ENCODE measurements at places on chromosomes 7 and 10.

- no peak for DNase-seq
Measured at GRCh38 chr7:67823345-67823744, 826.7 kb downstream of the TYW1 start.

- DNase-seq: no peak
Measured at GRCh38 chr10:94496010-94496409, 49.6 kb upstream of the HELLS start.

DNA sequence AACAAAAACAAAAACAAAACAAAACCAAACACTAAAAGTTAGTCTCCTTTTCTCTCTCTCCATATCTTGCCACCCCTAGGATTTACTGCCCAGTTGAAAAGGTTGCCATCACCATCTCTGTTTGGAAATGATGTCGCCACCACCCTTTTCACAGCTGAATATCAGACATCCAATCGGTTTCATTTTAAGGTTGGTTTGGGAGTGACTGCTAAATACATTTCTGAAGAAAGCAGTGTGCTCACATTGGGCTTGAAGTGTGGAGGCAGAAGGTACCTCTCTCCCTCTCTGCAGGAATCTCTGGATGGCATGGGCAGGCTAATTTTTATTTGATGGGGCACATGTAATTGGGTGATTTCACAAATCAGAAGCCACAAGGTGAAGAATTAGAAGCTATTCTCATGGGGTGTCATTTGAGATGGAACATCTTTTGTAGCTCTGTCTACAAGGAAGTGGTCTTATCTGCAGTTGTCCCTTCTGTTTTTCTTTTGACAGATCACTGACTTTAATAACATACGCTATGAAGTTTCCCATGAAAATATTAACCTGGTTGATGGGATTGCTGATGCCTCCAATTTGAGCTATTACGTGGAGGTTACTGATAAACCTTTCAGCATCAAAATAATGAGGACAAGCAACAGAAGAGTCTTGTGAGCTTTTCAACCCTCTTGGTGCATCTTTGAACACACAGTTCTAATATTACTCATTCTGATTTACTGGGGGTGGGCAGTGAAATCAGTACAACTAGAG lies 20.1 kb downstream of the MGAM2 start:
- DNase-seq: no peak

- DNase-seq: no peak
Measured at GRCh38 chr7:55493408-55493807, 78.9 kb downstream of the VOPP1 start.

- no peak for DNase-seq
Measured at GRCh38 chr7:118478931-118479330, 254.4 kb downstream of the ANKRD7 start.

GRCh38 chr10:74335501-74335900 lies 184.5 kb downstream of the ADK start:
- no peak for DNase-seq

DNA sequence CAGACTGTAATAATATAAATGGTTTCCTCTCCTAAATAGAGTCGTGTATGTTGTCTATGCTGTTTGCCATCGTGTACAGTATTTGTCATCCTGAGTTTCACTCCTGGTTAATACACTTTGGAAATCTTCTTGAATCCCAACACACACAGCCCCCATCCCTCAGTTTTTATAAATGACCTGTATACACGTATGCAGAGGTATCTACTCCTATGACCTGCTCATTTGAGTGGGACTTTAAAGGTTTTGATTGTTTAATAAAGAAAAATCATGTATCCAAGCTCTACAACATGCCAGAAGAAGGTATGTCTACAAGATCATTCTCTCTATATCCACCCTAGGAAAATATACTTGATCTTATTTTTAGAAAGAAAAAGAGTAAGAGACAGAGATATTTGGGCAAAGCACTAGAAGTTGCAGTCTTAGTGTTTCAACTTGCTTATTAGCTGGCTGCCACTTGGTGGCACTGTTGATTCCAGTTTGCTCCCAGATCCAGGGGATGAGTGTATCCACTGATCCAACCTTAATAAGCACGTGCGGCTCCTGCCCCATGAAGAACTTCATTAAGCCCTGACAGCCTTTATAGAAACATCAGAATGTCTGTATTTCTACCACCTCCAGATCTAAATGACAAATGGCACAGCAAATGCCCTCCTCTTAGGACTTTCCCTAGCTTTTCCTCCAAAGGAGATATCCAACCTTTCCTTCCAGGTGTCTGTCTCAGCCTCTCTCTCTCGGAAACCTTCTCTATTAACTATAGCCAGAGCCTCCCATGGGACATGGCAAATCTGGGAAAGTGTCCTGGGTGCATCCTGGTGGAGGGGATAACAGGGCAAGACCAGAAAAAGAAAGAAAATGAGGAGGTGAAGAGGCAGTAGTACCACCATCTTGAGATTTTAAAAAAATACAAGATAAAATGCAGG lies 181.6 kb upstream of the NEBL start:
- DNase-seq: peak; percentile 51

DNA sequence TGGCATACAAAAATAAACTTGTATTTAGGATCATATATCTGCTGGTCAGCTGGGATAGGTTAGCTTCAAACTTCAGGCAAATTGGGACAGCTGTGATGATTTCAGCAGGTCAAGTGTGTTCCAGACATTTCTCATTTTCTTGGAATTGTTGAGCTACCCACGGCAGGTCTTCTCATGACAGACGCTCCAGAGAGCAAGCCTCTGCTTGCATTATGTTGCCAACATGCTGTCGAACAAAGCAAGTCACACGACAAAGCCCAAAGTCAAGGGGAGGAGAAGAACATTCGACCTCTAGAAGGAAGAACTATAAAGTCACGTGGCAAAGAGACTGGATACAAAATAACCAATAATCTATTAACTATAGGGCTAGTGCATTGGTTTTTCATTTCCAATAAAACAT lies 103.5 kb downstream of the RAB18 start:
- DNase-seq: no peak

DNA sequence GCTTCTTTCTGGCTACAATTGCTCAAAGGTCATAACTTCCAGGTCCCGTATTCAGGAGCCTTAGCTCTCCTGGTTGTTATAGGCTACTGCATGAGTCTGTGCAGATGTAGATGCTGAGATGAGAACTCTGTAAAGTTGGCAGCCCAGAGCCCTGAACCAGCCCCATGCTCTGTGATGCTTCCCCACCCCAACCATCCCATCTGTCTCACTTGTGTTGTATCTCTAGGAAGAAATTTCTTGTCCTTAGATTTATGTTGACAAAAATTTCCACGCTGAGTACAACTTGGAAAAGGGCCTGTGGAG lies 61.2 kb upstream of the EEPD1 start:
- DNase-seq: no peak

- no peak for DNase-seq
Measured at GRCh38 chr7:84237533-84238173, 43.1 kb upstream of the SEMA3A start.

DNA sequence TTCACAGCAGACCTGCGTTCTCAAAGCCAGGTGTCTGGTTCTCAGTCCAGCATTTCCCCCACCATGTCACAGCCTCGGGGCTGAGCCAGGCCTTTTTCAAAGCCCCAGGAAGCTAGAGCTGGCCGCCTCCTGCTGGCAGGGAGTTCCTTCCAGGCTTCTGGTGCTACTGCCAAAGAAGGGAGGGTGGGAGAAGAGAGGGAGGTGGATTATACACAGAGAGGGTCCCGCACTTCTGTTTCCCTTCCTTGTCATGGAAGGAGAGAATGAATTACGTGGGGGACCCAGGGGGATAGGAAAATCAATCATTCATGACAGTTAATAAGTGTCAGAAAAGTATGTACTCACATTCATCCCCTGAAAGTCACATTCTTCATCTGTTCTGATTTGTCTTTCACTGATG lies 600 bp upstream of the LGI1 start:
- no peak for DNase-seq

DNA sequence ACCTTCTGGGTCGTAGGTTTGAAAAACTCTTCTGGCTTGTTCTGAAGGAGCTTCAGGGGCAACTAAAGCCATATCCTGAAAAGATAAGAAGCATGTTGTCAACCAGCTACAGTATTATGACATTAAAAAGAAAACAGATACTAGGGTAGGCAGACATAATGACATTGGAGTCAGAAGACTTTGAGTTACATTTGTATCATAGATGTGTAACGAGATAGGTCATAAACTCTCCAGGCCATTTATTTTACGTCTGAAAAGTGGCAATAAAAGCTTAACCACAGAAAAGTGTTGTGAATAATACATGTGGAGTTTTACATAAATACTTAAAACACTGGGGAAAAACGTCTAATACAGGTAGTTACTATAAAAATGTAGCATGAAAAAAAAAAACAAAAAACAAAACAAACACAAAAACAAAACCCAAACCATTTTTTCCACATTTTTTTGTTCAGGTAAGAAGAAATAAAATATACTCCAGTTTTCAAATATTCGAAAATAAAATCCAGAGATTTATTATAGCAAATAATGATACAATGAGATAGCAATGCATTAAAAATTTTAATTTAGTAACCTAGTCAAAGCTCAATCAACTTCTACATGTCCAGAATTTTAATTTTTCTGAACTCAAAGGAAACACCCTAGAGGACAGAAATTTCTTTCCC lies 64.1 kb downstream of the MINDY3 start:
- DNase-seq: no peak

DNA sequence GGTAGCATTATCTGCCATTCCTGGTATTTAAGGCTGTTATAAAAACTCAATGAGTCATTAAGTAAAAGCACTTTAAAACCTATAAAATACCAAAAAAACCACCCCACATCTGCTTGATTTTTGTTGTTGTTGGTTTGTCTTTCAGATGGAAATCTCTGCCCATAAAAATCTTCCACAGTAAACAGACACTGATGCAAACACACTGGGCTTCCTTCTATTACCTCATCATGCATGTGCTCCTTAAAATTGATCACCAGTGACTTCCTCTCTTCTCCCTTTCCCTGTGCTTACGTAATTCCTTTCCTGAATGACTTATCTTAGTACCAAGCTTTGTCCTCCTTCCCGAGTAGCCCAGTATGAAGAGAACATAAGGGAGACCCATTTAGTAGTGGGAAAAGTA lies 167.2 kb downstream of the EVX1 start:
- DNase-seq: no peak

DNA sequence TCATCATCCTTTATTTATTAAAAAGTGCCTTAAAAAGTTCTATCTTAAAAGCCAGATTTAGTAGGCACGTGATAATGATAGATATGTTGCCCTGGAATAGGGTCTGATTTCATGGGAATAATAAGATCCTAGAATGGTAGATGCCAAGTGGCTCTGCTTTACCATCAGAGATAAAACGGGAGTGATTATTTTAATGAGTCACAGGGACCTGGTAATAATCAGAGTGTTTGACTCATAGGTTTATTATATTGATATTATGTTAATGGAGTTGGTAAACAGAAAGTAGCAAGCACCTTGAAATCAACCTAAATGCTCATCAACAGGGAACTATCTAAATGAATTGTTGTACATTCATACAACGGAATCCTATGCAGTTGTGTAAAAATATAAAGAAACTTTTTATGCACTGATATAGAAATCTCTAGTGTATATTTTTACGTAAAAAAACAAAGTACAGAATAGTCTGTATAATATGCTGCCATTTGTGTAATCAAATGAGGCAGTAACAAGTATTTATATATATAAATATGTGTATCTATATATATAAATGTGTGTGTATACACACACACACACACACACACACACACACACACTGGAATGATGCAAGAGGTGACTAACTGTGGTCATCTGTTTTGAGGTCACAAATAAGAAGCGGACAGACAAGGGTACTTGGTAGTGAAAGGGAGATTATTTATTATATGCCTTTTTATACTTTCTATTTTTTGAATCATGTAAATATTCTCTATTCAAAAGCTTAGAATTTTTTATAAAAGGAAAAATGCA lies 78.6 kb upstream of the DYNC1I1 start:
- DNase-seq: no peak

GRCh38 chr7:1297017-1297960 lies 64.6 kb downstream of the UNCX start:
- DNase-seq: no peak

DNA sequence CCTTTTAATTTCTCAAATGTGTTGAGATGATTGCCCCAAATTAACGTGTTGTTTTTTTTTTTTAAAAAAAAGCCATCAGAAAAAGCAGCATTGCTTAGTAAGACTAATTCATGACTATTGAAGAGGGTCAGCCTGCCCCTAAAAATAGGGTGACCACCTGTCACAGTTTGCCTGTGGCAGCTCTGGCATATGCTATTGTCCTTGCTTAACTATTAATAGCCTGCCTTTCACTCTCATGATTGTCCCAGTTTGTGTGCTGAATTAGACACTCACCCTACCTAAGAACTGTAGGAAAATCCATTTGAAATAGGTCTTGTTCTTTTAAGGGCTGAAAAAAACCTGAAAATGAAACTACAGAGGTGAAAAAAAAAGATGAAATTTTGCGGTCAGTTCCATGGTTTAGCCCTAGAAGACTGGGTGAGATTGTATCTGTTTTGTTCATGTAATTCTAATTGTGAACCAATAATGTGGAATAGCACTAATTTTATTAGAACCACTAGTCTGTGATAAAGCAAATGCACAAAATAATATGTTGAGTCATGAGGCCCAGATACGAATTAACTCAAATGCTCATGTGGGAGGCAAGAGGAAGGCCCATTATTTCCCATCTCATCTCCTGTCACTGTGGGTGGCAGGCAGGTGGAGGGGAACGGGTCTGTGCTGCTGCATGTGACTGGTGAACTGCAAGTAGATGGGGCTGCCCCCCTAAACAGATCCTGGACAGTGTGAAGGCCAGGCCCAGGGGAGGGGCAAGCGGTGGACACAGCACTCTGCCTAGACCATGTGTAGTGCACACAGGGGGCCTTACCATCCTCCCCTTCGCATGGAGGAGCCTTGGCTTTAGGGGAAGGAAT lies 265.4 kb upstream of the NFE2L3 start:
- DNase-seq: no peak

GRCh38 chr10:15546606-15547005 lies 173.1 kb downstream of the ITGA8 start:
- no peak for DNase-seq

GRCh38 chr10:80529604-80530003 lies 8.1 kb upstream of the SH2D4B start:
- DNase-seq: no peak

- no peak for DNase-seq
Measured at GRCh38 chr10:127534496-127534895, 14.6 kb upstream of the NPS start.

- no peak for DNase-seq
Measured at GRCh38 chr10:33335801-33336581, 1.5 kb upstream of the NRP1 start.

DNA sequence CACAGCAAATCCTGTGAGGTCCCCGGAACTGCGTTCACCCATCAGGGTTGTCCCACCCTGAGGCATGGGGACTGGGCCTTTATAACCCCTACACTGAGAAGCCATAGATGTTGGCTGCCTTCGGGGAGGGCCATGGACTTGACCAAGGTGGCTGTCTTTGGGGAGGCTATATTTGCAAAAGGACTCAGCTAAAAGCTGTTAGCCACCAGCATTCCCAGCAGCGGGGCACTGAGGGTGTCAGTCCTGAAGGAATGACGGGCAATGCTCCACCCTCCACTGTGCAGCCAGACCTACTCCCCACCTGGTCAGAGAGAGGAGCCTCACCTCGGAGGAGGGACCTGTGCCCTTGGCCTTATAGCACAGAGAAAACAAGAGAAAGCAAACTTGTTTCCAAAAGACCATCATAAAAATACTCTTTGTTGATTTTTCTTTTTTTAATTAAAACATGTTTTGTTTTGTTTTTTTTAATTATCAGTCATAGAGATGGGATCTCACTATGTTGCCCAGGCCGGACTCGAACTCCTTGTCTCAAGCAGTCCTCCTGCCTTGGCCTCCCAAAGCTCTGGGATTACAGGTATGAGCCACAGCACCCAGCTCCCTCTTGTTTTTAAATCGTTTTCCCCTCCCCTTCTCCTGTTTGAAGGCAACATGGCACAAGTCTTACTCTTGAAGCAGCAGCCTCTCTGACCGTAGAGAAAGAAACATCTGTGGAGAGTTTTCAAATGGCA lies 26.7 kb upstream of the CUX1 start:
- DNase-seq: no peak

Measured in stimulated activated effector memory CD8-positive, alpha-beta T cell treated with anti-CD3 and anti-CD28 coated beads, Interleukin-12 subunit alpha, Interleukin-12 subunit beta, amount 100 ng/mL, for 72 hours (primary cell).